ENCODE measurements at places on chromosomes 7 and 10.

DNA sequence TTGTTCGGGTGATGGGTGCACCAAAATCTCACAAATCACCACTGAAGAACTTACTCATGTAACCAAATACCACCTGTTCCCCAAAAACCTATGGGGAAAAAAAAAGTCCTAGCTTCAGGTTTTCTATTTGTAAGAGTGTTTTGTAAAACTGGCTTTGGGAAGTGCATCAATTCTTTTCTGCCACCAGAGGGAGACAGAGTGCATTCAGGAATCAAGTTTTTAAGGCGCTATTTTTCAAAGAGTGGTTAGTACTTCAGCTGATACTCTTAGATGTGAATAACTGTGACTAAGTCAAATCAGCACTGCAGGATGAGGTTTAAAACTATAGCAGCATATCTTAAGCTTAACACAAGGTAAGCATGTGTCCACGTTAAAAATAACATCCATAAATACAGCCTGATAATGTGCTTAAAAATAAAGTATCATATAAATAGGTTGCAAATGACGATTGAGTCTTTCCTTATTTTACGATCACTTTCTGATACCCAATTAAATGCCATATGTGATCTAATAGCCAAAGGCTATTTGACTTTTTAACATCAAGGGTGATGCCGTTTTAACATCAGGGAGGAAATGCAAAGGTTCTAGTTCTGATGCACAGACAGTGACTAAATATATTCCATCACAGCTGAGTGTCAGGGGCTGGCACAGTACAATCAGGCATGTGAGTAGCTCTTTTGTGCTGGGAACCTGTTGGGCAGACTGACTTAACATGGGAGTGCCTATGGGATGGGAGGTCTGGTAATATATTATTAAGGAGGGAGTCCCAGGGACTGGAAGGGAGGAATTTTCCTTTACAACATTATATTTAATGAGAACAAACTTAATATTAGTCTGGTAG, 10.6 kb upstream of the LYZL2 start:
- DNase-seq = peak; percentile 9

- no peak for DNase-seq
Measured at GRCh38 chr10:4533621-4534020, 292.4 kb upstream of the AKR1E2 start.

GRCh38 chr7:105222953-105223352, 165.8 kb downstream of the SRPK2 start:
- no peak for DNase-seq

DNA sequence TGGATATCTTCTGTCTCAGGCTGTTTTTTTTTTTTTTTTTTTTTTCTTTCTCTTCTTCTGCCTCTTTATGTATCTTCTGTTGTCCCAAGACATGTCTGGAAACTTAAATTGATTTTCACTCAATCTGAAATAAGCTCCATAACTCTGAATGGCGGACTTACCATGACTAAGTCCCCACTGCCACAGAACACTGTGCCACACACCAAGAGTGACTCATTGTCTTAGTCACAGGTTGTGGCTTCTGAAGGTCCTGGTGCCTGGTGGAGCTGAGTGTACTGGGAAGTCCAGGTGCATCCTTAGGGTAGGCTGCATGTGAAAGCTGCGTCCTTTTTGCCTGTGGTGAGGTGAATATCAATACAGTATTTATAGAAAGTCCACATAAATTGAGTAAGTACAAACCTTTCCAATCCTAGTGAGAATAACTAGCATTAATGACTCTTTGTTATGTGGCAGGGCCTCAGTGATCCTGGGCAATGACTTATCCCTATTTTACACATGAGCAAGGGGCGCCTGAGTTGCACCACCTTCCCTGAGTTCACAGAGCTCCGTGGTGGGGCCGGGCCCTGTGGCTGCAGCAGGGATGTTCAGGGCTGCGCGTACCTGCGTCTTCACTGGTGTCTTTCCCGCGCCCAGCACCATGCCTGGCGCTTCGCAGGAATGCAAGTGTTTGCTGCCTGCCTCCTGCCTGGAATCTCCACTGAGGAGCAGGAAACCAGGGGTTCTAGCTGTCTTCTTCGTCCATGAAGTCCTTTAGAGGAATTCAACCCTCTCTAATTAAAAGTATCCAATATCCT, 4.3 kb downstream of the PFKP start:
- DNase-seq = peak; percentile 59

DNA sequence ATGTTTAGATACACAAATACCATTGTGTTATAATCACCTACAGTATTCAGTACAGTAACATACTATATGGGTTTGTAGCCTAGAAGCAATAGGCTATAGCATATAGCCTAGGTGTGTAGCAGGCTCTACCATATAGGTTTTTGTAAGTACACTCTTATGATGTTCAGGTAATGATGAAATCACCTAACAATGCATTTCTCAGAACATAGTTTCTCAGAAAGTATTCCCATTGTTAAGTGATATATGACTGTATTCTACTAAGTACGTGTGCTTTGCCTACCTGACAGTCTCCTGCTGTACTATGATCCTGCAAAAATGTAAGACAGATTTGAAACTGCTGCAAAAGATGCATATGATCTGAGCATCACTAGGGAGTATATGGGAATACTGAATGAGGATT, 137.9 kb downstream of the JAZF1 start:
- no peak for DNase-seq

DNA sequence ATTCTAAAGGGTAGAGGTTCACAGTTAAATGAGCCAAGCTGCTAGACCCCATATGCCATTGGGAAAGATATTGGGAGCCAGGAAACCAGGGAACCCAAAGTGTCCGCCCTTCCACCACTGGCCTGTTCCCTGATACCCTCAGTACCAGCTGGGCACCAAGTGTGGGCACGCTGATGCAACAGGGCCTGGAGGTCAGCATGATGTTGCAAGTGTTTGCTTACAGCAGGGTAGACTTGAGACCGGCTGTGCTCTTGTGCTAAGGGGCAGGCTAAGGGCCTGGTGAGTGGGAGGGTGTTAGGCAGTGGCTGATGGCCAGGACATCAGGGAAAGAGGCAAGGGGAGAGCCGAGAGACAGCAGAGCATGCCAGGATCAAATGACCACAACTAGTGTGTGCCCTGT, 21.0 kb upstream of the MYL7 start:
- no peak for DNase-seq

DNA sequence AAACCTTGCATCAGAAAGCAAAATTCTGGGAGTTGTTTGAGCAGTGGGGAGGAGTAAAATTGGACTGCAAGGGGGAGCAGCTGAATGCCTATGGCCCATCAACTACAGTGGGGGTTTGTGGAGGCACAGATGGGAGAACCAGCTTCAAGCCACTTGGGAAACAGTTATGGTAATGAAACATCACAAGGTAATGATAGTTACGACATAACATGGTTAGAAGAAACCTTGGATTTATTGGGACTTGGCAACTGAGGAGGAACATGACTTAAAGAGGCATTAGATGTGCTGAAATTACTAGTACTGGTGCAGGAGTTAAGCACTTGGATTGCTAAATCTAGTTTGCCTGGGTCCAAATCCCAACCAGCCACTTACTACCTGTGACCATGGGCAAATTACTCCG, 868.4 kb downstream of the KCNMA1 start:
- no peak for DNase-seq

DNA sequence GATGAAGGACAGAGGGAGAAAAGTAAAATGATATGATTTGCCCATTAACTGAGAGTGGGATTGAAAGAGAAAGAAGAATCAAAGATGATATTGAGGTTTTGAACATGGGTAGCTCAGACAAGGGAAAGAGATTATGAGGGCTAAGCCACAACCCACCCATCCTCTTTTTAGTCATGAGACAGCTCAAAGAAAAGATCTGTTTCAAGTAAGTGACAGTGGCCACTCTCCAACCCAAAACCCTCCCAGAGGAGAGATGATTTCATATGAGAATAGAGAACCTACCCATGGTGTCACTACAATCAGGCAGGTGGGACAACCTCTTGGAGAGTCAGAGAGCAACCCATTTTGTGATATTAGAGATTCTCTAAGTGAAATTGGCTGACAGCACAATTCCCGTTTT, 32.2 kb downstream of the PLXNA4 start:
- DNase-seq = no peak

DNA sequence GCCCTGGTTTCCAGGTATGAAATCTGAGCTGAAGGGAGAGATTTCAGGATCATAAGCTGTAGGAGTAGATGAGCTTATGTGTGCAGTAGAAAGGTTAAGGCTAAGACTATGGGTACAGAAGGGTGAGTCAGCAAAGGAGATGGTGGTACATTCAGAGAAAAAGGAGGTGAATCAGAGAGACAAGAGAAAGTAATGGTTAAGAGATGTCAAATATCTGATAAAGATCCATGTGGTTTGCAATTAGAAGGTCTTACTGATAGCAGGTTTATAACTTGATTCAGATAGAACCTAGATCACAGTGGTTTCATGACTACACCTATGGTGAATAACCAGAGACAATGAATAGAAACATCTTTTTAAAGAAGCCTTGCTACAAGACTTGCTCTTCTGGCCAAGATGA, 4.5 kb upstream of the NPY start:
- no peak for DNase-seq

- DNase-seq = no peak
Measured at GRCh38 chr10:114188001-114188400, 8.8 kb downstream of the TDRD1 start.

- DNase-seq = no peak
Measured at GRCh38 chr10:110919971-110920881, 822 bp downstream of the SHOC2 start.

Measured in GDM1 (cell line).